Activated CD4-positive, alpha-beta T cell treated with anti-CD3 and anti-CD28 coated beads, Interleukin-2, amount 50 U/mL, for 24 hours (primary cell): ENCODE measurements at places on chromosomes 6 and 20.

GRCh38 chr6:21511891-21512550 lies 81.5 kb upstream of the SOX4 start:
- DNase-seq, result no peak

DNA sequence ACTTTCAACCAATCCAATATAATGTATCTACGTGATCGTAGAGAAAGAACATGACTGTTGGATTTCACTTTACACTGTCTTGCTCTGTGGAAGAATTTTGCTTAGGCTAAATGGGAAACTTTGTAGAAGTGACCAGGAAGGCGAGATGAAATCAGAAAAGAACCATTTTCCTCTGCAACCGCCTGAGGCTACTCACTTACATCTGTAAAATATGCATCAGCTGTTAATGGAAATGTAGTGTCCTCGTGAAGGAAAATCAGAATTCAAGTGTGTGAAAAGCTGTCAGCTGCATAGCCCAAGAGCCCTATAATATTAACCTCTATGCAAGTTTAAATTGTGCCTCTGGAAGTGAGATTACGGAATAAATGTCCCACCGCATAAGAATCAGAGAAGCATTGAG lies 277.9 kb downstream of the C6orf118 start:
- no peak for DNase-seq

DNA sequence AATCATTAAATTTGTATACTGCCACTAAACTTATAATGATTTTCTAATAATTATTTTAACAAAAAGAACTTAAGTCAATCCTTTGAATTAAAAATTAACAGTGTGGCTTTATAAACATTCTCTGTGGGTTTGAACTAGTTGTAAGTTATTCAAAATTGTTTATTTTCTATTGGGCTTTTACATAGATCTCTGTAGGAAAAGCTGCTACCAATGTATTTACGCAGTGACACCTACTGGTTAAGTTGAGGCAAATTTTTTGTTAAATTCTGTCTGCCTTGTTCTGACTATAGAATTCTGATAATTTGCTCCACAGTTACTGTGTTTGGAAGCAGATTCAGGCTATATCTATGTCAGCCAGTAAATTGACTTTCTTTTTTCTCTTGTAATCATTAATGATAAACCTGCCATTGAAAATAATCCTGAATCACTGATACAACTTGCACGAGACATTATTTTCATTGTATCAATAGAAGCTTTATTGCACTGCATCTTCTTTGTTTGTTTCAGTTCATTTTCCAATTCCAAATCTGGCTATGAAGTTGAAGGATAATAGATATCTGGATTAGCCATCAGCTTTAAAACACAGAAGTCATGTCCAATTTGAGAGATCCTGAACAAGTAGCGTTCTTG lies 66.0 kb upstream of the UTRN start:
- no peak for DNase-seq

DNA sequence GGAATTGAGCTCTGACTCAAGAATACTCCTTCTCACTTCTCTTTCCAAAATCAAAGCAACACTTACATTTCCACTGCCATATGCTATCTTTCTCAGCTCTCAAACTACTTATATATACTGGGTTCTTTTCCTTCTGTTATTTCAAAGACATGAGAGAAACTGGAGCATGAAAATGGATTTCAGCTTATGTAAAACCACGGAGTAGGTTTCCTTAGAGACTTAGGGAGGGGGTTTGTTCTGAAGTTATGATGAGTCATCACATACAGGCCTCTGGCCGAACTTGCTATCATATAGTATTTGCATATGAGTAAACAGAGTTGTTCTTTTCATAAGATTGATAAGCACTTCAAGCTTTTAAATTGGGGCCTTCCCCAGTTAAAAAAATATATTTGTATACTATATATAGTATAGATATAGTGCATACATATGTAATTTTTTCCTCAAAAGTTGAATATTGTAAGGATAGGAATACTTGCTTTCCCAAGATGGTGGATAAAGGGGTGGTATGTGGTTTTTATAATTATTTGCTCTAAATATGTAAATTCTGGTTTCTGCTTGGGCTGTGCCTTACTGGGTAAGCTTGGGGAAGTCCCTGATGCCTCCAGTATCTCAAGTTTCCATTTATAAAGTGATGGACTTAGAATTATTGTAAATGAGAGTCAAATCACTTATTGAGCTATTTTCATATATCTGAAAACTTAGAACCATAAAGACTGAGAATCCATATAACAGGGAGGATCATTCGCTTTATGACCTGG lies 273.9 kb downstream of the RFPL4B start:
- DNase-seq, result no peak

DNA sequence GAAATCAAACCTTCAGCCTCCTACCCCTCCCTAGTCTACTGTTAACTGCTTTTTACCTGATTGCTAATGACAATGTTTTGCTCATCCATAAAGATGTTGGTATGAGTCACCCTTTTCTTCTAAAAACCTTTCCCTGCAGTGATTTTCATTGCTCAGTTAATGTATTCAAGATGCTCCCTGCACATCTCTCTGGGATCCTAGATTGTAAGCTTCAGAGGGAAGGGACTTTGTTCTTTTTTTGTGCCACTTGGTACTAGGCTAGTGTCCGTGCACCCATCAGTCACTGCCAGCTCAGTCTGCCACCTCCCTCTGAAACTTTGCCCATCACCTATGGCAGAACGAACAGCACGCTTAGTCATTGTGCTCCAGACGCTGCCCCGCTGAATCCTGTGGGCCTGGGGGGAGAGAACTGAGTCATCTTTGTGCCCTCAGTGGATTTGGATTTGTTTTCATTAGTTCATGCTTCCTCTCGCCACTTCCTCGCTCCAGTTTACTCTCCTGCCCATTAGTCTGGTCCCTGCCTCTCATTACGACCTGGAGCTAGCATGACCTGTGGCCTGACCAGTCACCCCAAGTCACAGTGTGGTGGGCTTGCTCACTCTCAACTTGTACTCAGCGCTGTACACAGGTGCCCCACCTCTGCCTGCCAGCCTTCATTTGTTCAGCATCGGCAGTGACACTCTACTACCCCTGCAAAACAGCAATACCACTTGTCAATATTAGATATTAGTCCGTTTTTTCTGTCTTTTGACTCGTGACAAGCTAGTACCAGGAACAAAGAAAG lies 78.0 kb upstream of the TMEM181 start:
- DNase-seq, result no peak

- no peak for DNase-seq
These were observed 6.7 kb downstream of the TGM3 start for GRCh38 chr20:2302384-2303060.

DNA sequence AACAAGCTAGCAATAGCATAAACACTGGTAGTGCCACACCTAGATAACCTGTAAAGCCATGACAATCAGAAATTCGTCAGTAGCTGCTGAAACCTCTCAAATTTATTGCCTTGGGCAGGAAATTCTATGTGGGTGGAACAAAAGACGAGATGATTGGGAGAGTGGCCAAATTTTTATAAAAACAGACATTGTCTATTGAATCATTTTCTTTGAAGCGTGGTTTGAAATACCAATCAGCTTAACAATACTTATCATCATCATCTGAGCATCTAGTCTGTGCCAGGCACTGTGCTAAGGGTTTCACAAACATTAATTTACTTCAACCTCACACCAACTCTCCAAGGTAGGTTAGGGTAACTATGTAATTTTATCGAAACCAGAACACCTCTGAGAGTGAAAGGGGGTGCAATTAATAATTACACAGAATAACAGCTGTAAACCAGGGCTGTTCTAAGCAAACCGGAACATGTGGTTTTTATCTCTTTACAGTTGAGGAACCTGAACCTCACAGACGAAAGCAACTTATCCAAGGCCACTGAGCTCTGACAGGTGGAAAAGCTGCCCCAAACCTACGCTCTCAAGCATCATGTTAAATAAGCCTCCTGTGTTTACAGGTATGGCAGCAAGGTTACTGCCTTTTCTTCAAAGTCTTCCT lies 43.4 kb downstream of the NHSL1 start:
- no peak for DNase-seq

GRCh38 chr20:54015496-54015895 lies 54.9 kb downstream of the BCAS1 start:
- no peak for DNase-seq

GRCh38 chr6:159461998-159462397 lies 231.0 kb downstream of the SOD2 start:
- no peak for DNase-seq

DNA sequence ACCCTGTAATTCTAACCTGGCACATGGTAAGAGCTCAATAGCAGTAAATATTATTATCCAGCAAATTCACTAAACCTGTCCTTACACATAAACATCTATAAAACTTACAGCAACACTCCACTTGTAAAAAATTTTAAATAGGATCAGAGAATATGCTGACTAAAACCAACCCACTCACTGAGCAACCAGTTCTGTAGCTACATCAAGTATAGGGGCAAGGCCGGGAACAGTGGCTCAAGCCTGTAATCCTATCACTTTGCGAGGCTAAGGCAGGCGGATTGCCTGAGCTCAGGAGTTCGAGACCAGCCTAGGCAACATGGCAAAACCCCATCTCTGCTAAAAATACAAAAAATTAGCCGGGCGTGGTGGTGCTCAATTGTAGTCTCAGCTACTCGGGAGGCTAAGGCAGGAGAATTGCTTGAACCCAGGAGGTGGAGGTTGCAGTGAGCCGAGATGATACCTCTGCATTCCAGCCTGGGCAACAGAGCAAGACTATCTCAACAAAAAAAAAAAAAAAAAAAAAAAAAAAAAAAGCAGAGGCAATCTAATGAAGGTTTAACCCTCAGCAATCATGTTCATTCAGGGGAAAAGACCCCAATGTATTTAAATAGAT lies 6.8 kb downstream of the STAU1 start:
- DNase-seq, result no peak

DNA sequence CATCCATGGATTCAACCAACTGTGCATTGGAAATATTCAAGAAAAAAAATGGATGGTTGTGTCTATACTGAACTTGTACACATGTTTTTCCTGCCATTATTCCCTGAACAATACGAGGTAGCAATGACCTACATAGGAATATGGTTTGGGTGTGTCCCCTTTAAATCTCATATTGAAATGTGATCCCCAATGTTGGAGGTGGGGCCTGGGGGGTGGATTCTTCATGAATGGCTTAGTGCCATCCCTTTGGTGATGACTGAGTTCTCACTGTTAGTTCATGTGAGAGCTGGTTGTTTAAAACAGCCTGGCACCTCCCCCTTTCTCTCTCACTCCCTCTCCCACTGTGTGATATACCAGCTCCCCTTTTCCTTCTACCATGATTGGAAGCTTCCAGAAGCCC lies 139.8 kb upstream of the BACH2 start:
- DNase-seq, result no peak

- no peak for DNase-seq
These were observed 31.0 kb downstream of the THEMIS start for GRCh38 chr6:127869772-127870404.

DNA sequence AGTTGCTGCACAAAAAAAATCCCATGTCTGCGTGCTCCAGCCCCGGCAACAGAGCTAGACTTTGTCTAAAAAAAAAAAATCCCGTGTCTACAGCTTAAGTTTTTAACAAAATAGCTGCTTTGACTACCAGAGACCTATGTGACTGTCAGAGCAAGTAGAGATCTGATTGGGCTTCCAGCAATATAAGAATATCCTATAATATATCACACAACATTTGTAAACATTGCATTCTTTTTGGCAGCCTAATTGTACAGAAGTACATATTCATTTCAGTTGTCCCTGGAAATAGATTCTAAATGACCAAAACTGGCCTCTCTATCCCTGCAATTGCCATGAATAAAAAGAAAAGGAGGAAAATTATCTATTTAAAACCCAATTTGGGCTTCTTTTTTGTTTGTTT lies 139.5 kb upstream of the RNF217 start:
- no peak for DNase-seq

- DNase-seq, result no peak
These were observed 73.5 kb upstream of the SCGN start for GRCh38 chr6:25578538-25578937.

GRCh38 chr6:123480986-123481385 lies 155.8 kb downstream of the TRDN start:
- DNase-seq, result no peak

DNA sequence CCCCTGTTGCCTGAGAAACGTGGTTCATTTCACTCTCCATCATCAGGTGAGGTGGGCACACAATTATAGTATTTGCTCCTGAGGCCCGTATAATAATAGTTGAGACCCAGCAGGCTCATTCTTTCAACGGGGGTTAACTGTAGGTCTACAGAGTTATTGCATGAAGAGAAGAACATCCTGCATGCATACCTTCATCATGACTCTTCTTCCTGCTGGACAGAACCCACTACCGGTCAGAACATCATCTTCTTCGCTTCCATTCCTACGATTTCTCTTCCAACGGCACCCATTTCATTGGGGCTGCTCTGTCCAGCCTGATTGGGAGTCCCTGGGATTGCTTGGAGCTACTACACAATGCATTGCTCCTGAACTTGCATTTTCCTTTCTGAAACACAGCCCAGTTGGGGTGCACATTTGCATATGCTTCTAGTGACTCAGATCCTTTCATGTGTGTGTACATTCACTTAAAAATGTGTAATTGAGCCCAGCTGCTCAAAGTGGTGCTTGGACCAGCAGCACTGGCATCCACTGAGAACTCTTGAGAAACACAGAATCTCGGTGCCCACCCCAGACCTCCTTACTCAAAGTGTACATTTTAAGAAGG lies 57.4 kb downstream of the SLC24A3 start:
- no peak for DNase-seq

DNA sequence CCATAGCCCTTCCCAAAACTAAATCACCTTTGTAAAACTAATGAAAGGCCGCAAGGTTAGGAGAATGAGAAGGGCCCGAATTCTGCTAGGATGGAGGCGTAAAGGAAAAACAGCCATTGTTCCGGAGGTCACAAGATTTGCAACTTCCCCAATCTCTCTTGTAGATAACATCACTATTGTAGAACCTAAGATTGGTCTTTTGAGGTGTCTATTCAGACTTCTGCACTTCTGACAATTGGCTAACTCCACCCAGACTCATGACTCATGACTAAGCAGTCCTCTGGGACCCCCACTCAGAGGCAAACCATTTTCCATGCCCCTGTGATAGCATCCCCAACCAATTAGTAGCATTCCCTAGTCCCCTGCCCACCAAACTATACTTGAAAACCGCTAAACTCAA lies 210.5 kb upstream of the SHLD1 start:
- DNase-seq, result no peak

DNA sequence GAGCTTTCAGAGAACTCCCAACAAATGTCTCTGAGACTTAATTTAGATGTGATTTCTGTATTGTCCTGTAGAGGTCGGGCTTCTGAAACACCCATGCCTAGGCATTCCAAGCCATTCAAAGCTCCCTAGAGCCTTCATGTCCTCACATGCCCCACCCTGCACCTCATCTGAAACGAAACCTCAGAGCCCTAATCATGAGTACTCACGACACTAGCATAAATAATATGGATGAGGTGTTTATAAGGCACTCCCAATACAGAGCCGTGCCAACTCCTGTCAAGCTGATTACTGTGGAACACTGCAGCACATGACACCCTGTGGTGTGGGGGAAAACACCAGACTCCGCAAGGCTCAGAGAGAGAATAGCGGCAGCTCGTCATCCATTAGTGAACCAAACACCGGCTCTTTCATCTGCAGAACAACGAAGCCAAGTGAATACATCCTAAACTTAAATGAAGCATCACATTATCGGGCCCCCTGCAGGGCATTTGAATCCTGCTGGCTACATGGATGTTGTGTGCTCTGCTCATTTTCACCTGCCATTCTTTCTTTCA lies 83.8 kb downstream of the FNDC1 start:
- DNase-seq, result no peak
